ENCODE measurements at places on chromosomes 4 and X.

- DNase-seq: no peak
Observed at GRCh38 chr4:143424276-143424675, 87.6 kb downstream of the GAB1 start.

GRCh38 chrX:2423282-2423681 lies 77.5 kb downstream of the DHRSX start:
- DNase-seq: no peak

DNA sequence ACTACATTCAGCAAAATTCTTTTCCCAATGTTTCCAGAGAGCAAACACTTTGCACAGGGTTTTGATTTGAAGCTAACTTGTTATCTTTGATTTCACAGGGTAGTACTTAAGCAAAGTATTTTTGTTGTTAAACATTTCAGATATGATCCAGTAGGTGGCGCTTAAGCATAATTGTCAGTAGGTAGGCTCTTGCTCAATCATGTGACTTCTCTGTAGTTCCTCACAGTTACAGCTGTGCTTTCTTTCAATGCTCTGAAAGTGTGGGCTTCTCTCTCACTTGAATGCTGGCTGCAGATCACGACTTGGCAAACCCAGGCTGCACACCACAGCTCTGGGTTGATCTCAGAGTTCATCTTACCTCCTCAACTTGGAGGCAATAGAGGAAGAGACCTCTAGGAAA lies 1016.5 kb downstream of the SH3BGRL start:
- DNase-seq: peak; percentile 40

DNA sequence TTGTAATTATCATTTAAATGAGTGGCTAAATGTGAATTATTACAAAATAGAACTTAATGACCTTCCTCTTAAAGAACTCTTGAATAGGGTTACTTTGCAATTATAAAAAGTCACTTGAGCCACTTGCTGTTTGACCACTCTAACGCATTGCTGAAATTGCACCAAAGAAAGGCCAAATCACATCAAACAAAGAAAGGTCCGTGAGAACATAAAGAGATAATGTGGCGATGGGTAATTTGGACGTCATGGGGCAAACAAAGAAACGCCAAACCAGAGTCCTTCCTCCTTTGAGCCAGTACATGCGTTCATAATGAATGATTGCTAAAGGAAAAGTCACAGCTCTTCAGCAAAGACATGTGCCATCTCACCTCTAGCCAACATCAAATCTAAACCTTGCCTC lies 229.8 kb upstream of the STS start:
- DNase-seq: no peak

- no peak for DNase-seq
Observed at GRCh38 chrX:96978906-96979305, 95.2 kb downstream of the RPA4 start.

- no peak for DNase-seq
Observed at GRCh38 chrX:17078031-17078720, 131.7 kb downstream of the REPS2 start.

DNA sequence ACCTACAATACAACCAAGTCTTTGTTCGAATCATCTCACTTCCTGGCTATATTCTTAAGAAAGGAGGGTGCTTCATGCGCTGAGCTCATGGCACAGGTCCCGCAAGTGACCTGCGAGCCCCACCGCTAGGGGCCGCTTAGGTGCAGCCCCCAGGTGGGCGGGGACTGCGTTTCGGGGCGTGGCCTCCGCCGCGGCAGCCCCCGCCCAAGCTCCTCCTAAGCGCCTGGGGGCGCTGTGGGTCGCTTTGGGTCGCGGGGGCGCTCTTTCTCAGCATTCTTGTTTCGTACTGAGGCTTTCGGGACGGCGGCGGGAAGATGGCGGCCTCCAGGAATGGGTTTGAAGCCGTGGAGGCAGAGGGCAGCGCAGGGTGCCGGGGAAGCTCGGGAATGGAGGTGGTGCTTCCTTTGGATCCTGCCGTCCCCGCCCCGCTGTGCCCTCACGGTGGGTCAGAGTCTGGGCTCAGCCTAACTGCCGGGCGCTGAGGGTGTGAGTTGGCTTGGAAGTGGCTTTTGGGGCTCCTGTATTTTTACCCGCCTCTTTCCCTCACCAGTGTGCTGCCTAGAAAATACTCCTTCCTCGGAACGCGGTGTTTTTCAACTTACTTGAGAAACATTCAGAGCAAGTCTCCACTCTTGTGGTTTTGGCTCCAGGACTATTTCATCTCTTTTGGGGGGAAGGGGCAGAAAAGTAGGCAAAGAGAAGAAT lies at the start of gene ZCCHC4:
Gene ZCCHC4, plus strand, starts transcription at position 279 of the 705 bp plus-strand sequence. Its CDS starts 36 bp downstream, at position 315.
- peak; percentile 91 for DNase-seq

DNA sequence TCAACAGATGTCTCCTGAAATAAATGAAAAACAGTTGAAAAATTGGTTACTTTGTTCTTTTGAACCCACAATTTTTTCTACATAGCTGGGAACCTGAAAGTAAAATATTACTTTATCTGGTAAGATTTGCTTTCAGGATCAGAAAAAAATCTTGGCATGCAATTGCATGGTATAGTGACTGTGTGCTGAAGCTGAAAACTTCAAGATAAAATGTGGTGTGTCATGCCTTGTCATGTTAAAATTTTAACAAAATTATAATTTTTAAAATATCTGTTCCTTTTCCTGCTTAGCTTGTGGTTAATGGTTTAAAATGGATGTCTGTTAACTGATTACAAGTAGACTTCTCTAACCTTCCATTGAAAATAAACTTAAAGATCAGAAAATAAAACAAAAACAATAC lies 904.8 kb downstream of the PDHA2 start:
- DNase-seq: no peak

GRCh38 chr4:113404841-113405240 lies 355.4 kb downstream of the ANK2 start:
- DNase-seq: no peak

- peak; percentile 9 for DNase-seq
Observed at GRCh38 chr4:14168919-14169318, 541.4 kb upstream of the BOD1L1 start.

DNA sequence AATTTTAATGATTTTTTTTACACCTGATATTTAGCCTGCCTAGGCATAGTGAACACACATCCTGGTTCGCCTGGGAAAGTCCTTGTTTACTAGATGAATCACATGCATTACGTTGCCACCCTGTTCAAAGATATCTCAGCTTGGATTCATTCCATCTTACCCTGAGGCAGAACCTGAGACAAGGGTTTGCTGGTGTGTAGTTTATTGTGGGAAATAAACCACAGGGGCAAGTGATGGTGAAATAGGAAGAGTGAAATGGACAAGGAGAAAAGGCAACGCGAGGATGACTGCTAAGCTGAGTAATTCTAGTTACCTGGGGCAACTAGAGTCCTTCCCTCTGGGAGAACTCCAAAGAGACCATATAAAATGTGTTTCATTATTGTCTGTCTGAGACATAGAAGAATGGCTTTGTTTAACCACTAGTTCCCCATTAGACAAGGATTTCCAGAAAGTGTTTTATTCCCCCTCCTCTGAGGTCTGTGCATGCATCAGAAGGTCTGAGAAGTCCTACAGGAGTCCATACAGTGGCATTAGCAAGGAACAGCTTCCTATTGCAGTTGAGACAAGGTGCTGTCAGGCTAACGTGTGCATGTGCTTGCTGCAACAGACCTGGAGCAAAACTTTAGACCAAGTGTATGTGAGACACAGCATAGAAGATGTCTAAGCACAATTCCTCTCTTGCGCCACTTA lies 797.3 kb upstream of the FRG1 start:
- DNase-seq: no peak

DNA sequence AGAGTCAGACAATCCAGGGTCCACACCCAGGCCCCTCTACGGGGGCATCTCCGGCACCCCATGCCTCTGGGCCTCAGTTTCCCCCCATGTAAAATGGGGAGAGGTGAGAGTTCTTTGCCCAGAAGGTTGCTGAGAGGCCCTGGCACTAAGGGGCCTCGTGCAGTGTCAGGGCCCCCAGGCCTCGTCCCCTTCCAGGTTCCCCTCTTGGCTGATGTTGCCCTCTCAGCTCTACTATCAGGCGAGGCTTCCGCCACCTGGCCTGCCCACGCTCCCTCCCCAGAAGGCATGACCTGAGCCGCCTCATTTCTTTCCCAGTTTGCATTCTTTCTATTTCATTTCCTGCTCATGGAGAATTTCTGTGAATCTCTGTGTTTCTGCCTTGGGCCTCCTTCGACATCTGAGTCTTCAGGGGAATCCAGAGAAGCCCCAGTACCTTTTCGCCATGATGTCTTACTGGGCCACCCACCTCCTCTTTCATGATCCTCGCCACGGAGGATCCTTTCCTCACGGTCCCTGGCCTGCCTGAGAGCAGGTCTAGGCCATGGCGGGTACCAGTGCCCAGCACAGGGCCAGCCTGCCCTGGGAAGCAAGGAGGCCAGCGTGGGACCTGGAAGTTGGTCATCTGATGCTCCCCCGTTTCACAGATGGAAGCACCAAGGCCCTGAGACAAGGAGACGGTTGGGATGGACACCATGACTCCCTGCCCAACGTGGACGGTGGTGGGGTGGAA lies 21.9 kb upstream of the MRFAP1 start:
- DNase-seq: no peak

- DNase-seq: no peak
Observed at GRCh38 chr4:153008578-153009199, 72.6 kb downstream of the FHDC1 start.

- no peak for DNase-seq
Observed at GRCh38 chr4:38123555-38123954, 163.4 kb downstream of the PTTG2 start.

DNA sequence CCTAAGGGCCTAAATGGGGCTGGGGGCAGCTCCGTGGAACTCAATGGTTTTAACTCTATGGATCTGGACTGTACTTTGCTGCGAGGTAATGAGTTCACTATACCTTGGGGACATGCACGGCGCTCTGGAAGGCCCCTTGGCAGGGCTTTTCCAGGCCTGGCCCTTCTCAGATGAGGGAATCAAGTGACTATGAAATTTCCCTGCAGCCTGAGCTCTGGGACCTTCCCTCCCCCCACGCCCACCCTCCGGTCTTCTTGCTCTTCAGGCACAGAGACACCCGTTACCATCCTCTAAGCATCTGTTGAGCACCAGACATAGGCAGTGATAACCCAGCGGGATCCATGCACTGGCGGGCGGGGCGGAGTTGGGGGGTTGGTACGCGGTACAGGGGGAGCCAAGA lies 109.2 kb downstream of the PSAPL1 start:
- no peak for DNase-seq

GRCh38 chr4:78990938-78991810 lies 51.9 kb upstream of the PAQR3 start:
- DNase-seq: no peak

DNA sequence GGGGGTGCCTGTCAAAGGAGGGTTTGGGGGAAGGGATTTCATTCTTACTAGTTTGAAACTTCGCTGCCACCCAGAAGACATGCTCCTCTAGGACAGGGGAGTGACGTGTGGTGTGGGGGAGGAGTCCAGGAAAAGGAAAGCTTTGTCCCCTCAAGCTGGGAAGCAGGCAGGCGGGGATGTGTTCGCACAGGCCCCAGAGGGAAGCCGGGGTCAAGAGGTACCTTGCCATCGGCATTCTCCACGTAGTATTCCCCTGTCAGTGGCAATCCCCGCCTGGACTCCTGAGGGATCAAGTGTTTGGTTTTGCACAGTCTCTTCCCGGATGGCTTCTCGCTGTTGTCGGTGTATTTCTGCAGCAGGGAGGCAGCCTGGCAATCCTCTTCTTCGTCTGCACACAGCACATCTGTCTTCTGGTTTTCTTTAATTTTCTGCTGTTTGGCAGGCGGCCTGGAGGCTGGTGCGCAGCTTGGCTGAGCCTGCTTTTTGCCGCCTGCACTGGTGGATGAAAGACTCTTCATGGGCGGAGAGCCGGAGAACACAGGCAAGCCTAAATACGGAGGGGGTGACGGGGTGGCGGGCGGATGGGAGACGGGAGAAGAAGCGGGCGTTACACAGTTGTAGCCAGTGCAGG lies 35.1 kb downstream of the BCOR start:
- DNase-seq: no peak

- DNase-seq: no peak
Observed at GRCh38 chrX:112967903-112968302, 127.3 kb upstream of the AMOT start.

GRCh38 chr4:99687120-99687519 lies 29.5 kb upstream of the C4orf54 start:
- no peak for DNase-seq

GRCh38 chr4:107689912-107690587 lies 30.0 kb downstream of the PAPSS1 start:
- peak; percentile 46 for DNase-seq

DNA sequence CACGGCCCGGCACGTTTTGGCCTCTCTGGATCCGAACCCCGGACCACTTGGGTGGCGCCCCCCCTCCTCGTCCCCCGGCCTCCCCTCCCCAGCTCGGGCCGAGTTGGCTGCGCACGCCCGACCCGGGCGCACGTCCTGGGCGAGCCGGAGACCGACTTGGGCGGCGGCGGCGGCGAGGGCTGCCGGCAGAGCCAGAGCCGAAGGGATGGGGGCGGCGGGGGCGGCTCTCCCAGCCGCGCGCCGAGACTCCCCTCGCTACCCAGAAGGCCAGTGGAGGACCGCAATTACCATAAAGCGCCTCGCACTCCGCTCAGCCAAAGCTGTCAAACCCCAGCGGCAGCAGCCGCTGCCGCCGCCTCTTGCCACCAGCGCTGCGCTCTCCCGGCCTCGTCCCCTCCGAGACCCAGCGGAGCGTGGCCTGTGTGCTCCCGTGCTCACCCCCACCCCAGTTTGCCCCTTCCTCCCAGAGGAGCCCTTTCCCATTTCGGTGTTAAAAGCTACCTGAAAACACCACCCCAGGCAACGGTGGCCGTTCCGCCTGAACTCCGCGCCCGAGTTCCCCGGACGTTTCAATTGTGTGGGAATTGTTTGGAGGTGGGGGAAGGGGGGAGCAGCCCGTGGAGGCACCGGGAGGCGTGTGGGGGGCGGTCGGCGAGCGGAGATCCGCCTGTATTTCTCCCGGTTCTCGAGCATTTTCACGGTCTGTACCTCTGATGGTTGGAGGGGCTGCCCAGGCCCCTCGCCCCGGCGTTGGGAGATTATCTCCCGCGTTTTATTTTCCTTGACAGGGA lies 701 bp upstream of the BCOR start:
- DNase-seq: peak; percentile 72

DNA sequence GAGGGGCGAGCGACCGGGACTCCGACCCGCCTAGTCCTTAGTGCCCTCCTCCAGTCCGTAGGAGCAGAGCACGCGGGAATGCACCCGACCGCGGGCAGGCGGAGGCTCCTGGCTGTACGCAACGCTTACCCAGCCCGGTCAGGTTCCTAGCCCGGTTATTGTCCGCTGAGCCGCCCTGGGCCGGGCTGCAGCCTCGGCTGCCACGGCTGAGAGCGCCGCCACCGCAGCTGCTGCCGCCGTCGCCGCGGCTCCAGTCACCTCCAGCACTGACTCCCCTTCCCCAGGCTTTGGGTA lies at the start of gene AMER1:
Gene AMER1, minus strand, starts transcription at position 268 of the 294 bp plus-strand sequence. CDS start 12,422 bp downstream, outside the sequence.
- DNase-seq: no peak

DNA sequence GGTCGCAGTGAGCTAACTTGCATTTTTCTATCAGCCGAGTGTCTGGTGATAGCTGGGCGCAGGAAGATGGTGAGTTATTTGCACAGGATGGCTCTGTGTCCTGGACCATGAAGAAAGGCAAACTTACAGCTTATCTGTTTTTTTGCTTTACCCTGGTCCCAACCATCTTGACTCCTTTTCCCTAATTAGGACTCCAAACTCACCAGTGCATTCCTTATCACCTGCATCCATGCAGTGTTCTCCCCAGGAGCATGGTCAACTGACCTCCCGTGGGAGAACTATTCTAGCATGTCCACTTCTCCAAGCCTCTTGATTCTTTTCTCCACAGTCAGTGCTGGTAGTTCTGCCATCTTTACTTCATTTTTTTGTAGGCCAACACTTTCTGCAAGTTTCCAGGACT lies 68.2 kb upstream of the WWC2 start:
- no peak for DNase-seq

GRCh38 chrX:53233536-53233935 lies 8.5 kb upstream of the KDM5C start:
- DNase-seq: no peak

GRCh38 chr4:54384563-54384962 lies 155.5 kb downstream of the PDGFRA start:
- peak; percentile 3 for DNase-seq

All from activated CD4-positive, alpha-beta T cell treated with anti-CD3 and anti-CD28 coated beads, Interleukin-2, Interleukin-6, amounts not matched to agents 100 ng/mL and 50 ng/mL, durations not matched to agents 16 hours and 8 hours (primary cell).